ENCODE measurements at places on chromosomes 16 and 17. TPM values are rescaled to one million over a fixed set of nuclear protein-coding genes. Genes with fewer than 3 reads are reported as not detected.

The SNAI3 gene
- 13.0 TPM for total RNA-seq

- no peaks in the 10 kb centered on the region for H3K36me3 ChIP-seq
- H3K27me3 ChIP-seq: no peaks in the 10 kb centered on the region
- no peak overlapping the region for H3K27ac ChIP-seq
- H3K4me1 ChIP-seq: no peaks in the 10 kb centered on the region
- DNase-seq: no peak
- no peak overlapping the region for H3K4me3 ChIP-seq
Measured at GRCh38 chr16:49972961-49973360, 52.1 kb upstream of the CNEP1R1 start.

DNA sequence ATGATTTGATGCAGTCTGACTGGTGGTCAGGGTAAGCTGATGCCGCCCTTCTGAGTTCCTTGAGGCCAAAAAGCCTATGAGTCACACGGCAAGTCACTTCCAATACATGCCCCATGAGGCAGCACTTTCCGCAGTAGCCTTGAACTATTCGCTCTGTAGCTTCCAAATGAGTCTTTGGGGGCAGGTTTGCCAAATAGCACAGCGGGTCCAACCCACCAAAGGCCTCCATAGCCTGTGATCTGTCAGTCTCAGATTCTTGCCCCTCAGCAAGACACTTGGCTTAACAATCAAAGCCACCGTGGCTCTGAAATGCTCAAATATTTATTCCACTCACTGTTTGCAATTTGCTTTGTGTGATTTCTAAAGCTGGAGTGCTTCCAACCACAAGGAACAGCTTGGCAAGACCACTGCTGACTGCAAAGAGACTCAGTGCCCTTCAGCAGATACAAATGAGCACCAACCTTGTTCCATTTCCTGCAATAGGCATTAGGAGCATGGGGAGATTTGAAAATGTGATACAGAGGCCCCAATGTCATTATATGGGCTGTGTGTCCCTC is 45.4 kb downstream of the CLEC19A start:
- H3K4me1 ChIP-seq: no peaks in the 10 kb centered on the region
- no peaks in the 10 kb centered on the region for H3K36me3 ChIP-seq
- H3K27ac ChIP-seq: no peak overlapping the region
- H3K4me3 ChIP-seq: no peak overlapping the region

The NPIPA5 gene
- total RNA-seq: 21.3 TPM

- H3K36me3 ChIP-seq: no peaks in the 10 kb centered on the region
- H3K27me3 ChIP-seq: no peaks in the 10 kb centered on the region
- H3K27ac ChIP-seq: no peak overlapping the region
- no peak overlapping the region for H3K4me3 ChIP-seq
- H3K4me1 ChIP-seq: no peaks in the 10 kb centered on the region
Measured at GRCh38 chr17:31388351-31388750, 3.1 kb upstream of the RAB11FIP4 start.

The ZNF629 gene
- total RNA-seq: 11.1 TPM

DNA sequence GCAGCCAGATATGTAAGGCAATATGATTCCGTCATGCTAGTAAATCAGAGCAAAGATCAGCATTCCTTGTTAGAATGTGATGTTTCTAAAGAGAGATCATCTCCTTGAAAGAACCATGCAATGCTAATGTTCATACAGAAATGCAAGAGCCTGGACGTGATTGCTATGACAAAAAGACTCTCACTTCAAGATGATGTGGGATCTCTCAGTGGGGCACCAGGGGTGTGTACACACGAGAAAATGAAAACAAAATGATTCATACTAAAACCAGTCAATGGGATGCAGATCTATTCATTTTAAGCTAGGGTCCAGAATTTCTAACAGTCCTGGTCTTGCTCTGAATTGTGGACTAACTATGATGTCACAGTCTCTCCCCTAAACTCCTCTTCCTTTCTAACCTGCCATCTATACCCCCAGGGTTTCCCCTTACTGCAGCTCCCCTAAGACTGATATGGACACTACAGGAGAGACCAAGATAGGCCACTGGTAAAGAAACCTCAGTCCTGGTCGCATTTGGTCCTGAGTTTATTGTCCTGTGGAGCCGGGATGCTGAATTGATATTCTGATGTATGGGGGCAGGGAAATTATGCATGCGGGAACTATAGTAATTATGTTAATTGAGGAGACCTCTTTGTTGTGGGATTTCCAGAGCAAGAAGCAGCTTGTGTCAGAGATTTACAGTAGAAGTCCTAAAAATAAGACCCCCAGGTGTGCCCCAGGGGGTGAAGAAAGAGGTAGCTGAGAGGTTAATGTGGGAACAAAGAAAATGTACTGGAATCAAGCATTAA is 179.0 kb downstream of the PMP22 start:
- H3K27ac ChIP-seq: no peak overlapping the region
- H3K4me3 ChIP-seq: no peak overlapping the region
- no peak for DNase-seq
- H3K36me3 ChIP-seq: no peaks in the 10 kb centered on the region
- no peaks in the 10 kb centered on the region for H3K27me3 ChIP-seq

The LSM12 gene
- 33.2 TPM for total RNA-seq

DNA sequence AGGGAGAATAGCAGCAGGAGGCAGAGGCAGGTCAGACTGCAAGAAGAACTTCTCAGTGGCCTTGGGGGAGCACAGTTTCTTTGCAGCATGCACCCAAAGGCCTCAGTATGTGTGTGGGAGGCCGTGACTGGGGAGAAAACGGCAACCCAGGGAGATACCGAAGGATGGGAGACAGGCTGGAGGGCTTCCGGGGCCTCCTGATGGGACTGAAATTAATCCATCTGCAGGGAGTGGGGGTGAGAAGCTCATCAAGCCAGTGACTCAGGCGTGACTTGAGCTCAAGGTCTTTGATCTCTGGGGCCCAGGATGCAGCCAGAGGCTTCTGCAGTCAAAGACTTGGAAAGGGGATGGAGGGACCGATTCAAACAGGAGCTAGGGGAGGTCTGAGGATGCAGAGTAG is 5.1 kb upstream of the C17orf113 start:
- no peaks in the 10 kb centered on the region for H3K27me3 ChIP-seq
- H3K4me3 ChIP-seq: no peak overlapping the region
- H3K4me1 ChIP-seq: no peaks in the 10 kb centered on the region
- no peak overlapping the region for H3K27ac ChIP-seq
- no peak for DNase-seq

DNA sequence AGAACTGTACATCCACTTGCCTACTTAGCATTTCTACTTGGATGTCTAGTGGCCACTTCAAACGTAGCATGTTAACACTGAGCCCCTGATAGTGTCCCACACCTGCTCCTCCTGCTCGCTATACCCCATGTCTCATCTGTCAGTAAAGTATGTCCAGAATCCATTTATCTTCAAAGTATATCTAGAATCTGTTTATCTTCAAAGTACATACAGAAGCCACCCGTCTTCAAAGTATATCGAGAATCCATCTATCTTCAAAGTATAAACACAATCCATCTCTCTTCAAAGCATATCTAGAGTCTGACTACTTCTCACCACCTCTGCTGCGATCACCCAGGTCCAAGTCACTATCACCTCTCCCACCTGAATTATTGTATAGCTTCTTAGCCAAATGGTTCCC is 43.8 kb downstream of the MYO1D start:
- H3K4me1 ChIP-seq: no peaks in the 10 kb centered on the region
- DNase-seq: no peak
- no peaks in the 10 kb centered on the region for H3K36me3 ChIP-seq
- no peak overlapping the region for H3K4me3 ChIP-seq

The MAPK7 gene
- total RNA-seq: 38.1 TPM

The SCNN1G gene
- not detected for total RNA-seq

The GPR139 gene
- not detected for total RNA-seq

GRCh38 chr17:61794792-61795191 is 68.5 kb downstream of the BRIP1 start:
- no peaks in the 10 kb centered on the region for H3K27me3 ChIP-seq
- no peaks in the 10 kb centered on the region for H3K36me3 ChIP-seq
- H3K27ac ChIP-seq: no peak overlapping the region
- no peak for DNase-seq
- no peak overlapping the region for H3K4me3 ChIP-seq

- H3K4me3 ChIP-seq: no peak overlapping the region
- H3K27ac ChIP-seq: no peak overlapping the region
- DNase-seq: no peak
- H3K36me3 ChIP-seq: no peaks in the 10 kb centered on the region
- no peaks in the 10 kb centered on the region for H3K27me3 ChIP-seq
- no peaks in the 10 kb centered on the region for H3K4me1 ChIP-seq
Measured at GRCh38 chr17:77227461-77228240, 86.9 kb downstream of the SEC14L1 start.

DNA sequence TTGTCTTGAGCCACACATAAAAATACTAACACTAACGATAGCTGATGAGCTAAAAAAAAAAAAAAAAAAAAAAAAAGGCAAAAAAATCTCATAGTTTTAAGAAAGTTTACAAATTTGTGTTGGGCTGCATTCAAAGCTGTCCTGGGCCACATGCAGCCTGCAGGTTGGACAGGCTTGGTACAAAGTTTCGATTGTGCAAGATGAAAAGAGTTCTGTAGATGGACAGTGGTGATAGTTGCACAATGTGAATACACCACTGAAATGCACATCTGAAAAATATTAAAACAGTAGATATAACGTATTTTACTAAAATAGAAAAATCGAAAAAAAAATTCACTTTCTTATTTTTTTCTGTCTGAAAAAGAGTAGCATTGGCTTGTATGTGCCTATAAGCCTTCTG is 42.9 kb downstream of the AMFR start:
- H3K4me1 ChIP-seq: no peaks in the 10 kb centered on the region
- no peak for DNase-seq
- H3K4me3 ChIP-seq: no peak overlapping the region
- no peak overlapping the region for H3K27ac ChIP-seq
- H3K36me3 ChIP-seq: no peaks in the 10 kb centered on the region

DNA sequence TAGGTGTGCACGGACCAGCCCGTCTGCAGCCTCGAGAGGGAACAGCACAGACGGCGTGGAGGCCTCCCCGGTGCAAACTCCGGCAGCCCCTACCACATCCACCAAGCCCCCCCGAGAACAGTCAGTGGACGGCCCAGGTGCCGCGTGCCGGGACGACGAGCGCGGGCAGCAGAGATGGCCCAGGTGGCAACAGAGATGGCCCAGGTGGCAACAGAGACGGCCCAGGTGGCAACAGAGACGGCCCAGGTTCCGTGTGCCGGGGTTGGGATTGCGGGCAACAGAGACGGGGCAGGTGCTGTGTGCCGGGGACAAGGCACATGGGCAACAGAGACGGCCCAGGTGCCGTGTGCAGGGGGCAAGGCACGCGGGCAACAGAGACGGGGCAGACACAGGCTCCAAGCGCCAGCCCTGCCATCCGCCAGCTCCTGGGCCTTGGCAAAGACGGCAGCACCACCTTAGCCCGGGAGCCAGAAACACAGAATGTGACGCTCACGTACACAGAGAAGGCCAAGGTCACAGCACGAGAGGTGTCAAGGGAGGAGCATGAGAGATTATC is 31.1 kb downstream of the RPH3AL start:
- H3K27ac ChIP-seq: no peak overlapping the region

GRCh38 chr16:17277981-17278381 is 192.8 kb downstream of the XYLT1 start:
- no peak overlapping the region for H3K4me3 ChIP-seq
- H3K27ac ChIP-seq: no peak overlapping the region
- no peaks in the 10 kb centered on the region for H3K27me3 ChIP-seq
- DNase-seq: no peak

- H3K27me3 ChIP-seq: no peaks in the 10 kb centered on the region
- H3K36me3 ChIP-seq: no peaks in the 10 kb centered on the region
- peak overlapping the region; percentile 69 for H3K4me3 ChIP-seq
- H3K27ac ChIP-seq: peak overlapping the region; percentile 84
- peaks cover 6% of the 10 kb centered on the region for H3K4me1 ChIP-seq
- no peak for DNase-seq
Measured at GRCh38 chr16:2883458-2883908, 468 bp downstream of the FLYWCH2 start.

The CTRB1 gene
- not detected for total RNA-seq

DNA sequence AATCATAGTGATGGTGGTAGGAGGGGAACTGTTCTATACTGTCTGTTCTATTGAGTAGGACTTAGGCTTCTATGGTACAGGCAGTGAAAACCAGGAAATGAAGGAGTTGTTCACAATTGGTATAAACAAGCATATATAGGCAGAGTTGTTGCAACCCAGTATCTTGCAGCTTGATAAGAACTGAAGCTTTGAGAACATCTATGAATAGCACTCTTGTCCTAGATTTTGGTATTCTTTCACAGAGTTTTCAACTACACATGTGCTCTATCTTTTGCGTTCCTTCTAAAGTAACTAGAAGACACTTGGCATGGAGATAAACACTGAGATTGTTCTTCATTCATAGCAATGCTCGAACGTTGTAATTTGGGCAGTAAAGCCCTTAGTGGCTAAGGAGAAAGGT is 91.8 kb downstream of the KCNJ2 start:
- no peak overlapping the region for H3K27ac ChIP-seq
- H3K27me3 ChIP-seq: no peaks in the 10 kb centered on the region

Data from naive thymus-derived CD4-positive, alpha-beta T cell (primary cell).